ENCODE measurements at places on chromosomes 1 and 21.

- DNase-seq: peak; percentile 85
These were observed 78.4 kb downstream of the SMYD3 start for GRCh38 chr1:246428542-246429308.

- no peak for DNase-seq
These were observed 265.2 kb upstream of the TMEM51 start for GRCh38 chr1:14888374-14888773.

DNA sequence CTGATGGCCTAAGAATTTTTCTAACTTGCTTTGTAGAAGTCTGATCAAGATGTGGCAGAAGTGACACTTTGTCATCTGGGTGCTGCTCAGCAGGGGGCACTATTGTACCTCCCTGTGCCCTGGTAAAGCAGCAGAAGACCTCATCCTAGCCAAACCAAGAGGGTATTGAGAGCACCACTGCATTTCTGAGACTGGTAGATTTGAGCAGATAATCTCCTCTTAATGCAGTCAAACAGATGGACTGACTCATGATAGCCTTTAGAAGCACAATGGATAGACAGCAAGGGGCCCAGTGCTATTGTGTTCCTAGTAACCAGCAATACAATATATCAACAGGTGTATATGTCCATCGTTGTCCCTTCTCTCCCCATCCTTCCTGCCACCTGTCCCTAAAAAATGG, 5.7 kb downstream of the TPM3 start:
- peak; percentile 63 for DNase-seq

DNA sequence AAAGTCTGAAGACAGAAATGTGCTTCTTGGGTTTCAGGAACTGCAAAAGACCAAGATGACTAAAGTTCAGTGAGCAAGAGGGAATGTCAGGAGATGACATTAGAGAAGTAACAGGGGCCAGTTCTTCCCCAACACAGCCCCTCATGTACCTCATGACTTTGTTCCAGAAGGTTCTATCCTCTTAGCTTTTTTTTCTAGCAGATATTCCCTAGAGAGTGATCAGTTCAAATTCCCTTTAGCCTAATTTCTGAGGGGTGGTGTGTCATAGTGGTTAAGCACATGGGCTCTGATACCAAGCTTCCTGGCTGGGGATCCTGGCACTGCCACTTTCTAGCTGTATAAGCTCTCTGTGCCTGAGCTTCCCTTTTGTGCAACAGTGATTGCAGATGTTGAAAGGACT, 108.0 kb downstream of the LBR start:
- DNase-seq: no peak

GRCh38 chr1:227892489-227893299, 55.0 kb downstream of the WNT9A start:
- no peak for DNase-seq

- no peak for DNase-seq
These were observed 159.9 kb upstream of the JUN start for GRCh38 chr1:58943776-58944175.

- DNase-seq: no peak
These were observed 27.3 kb upstream of the A3GALT2 start for GRCh38 chr1:33348194-33348593.

DNA sequence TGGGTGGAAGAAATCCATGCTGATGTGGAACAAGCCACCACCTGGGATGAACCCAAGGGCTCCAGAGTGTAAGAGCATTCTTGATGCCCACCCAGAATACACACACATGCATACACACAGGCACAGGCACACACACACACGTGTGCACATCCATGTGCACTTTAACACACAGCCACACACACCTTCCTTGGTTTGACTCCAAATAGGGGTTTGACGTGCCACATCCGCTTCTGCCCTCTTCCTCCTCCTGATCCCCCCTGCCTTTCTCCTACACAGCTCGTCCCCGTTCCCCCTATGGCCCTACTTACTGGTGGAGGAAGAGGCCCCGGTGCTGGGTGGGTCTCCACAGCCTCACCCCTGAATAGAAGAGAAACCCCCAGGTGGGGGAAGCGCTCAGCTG, 16.0 kb downstream of the SPATA21 start:
- peak; percentile 23 for DNase-seq

GRCh38 chr1:235918465-235918864, 51.8 kb upstream of the LYST start:
- DNase-seq: no peak

GRCh38 chr1:185789501-185790193, 55.5 kb downstream of the HMCN1 start:
- DNase-seq: no peak

DNA sequence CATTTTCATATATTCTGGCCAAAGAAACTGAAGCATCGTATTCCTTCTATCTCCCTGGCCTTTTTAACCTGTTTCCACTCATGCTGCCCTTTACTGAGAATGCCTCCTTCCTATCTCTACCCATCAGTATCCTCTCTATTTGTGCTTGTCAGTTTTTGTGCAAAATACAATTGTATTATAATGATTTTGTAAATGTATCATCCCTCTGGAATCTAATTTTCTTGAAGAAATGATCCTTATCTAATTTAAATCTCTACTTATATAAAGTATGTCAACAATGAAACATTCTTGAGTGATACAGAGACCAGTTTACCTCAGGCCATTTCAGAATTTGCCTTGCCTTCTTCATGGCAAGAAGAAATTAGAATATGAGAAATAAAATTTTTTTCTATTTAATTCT, 59.0 kb upstream of the TEKT2 start:
- DNase-seq: no peak

DNA sequence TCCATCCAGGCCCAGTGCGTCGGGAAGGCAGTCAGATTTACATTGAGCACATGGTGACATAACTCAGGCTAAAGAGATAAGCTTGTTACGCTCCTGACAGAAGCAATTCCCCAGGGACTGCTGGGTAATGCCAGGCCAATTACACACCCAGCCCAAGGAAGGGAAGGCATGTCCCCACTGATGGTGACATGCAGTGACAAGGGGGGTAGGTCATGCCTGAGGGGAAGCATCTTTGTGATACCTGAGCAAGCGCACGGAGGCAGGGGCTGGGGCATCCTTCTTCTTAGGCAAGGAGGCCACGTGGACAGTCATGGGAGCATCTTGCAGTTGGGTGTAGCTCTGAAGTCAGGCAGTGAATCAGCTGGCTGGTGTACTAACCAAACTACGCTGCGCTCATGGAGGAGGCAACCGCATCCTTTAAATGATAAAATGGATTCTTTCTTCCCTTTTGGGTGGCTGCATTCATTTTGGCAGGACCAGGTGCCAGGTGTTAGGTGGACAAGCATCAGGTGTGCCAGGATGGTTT, 39.6 kb upstream of the GRIK3 start:
- DNase-seq: no peak

DNA sequence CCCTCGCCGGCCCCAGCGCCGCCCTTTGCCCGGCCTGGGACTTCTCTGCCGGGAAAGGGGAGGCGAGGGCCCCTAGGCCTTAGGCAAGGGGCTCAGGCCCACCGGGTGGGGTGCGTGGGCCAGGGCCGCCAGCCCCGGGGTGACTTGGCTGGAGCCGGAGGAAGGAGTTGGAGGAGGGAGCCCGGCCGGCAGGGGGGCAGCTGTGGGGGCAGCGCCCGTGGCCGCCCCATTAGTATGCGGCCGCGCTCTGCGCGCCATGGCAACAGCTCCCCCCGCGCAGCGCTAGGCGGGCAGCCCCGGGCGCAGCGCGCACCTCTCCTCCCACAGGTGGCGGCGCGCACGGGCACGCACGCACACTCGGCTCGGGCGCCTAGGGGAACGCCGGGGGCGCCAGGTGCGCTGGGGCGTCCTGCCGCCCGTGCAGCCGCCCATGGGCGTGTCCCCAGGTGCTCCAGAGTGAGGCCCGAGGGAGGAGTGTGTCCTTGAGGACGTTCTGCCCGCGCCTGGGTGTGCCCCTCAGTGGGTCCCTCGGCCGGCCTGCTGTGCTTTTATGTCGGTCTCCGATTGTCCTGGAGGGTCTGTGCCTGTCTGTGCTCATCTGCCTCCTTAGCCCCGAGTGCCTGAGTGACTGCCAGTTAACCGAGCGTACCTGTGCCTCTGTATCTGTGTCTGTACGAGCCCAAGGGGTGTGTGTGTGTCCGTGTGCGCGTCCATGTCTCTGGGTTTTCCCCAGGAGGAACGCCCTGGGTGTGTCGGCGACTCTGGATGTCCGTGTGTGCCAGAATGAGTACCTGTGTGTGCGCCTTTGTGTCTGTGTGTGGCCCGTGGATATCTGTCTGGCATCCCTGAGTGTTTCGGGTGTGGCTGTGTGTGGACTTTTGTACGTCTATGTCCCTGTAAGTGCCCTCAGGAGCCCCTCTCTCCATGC, 38.2 kb upstream of the WASF2 start:
- no peak for DNase-seq

DNA sequence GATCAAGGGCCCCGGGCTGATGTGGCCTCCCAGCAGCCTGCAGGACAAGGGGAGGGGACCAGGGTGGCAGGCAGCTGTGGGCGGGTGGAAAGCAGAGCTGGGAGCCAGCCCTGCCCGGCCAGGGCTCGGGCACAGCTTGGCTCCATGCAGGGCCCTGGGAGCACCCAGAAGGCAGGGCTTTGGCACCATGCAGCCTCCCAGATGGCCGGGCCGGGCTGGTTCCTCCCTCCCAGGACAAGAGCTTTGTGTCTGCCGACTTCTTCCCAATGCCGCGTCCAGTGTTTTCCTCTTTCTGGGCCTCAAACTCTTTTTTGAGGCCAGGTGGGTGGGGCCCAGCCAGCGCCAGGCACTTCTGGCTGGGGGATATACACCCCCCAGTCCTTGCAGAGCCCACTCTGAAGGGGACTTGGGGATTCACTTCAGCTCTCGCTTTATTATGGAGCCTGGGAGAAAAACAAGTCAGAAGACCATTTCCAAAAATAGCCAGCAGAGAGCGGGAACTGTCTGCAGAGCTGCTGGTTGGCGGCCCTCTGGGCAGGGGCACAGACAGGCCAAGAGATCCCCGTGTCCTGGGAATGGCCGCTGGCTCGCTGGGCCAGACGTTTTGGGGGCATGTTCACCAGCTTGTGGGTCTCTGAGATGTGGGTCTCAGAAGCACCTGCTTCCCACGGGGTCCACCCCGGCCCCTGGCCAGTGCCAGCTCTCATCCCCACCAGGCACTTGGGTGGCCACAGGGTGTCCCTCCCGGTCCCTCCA, 103.8 kb upstream of the ARHGEF16 start:
- DNase-seq: no peak

DNA sequence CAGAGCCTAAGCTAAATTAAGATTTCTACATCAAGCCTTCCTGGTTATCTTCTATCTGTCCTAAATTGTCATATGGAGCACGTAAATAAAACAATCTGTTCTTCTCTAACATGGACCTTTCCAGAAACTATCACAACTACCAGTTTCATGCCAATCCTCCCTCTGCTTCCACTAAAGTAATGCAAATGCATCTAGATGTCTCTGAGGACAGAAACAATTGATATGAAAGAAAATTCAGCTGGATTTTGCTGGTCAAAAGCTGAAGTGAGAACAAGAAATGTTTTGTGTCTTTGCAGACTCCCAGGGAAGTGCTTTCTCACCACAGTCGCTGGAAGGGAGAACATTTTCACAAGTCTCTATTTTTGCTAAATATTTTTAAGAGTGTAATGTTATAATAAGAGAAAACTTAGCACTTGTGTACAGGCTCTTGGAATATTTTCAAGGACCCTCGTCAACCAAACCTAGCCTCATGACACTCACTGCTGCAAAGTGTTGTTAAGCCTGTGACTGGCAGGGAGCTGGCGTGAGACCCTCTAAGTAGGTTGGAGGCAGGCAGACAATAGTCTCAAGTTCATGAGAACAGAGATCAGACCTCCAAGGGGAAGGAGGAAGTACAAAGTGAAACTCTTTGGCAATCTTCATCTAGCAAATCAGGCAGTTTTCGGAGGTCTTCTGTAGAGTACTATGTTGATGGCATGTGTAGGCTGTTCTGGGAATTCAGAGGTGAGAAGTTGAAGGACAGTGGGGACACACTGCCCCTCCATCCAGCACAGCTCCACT, 38.8 kb downstream of the DNASE2B start:
- DNase-seq: no peak

GRCh38 chr1:92425617-92426016, 61.1 kb downstream of the GFI1 start:
- no peak for DNase-seq

DNA sequence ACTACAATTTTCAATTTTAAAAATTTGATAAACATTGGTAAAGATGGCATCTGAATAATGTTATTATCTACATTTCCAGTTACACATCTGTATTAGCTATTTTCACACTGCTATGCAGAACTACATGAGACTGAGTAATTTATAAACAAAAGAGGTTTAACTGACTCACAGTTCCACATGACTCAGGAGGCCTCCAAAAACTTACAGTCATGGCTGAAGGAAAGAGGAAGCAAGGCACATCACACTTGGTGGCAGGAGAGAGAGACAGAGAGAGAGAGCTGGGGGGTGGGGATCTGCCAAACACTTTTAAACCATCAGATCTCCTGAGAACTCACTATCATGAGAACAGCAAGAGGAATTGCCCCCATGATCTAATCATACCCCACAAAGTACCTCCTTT, 850.0 kb downstream of the LTN1 start:
- no peak for DNase-seq

- no peak for DNase-seq
These were observed 238.4 kb downstream of the DYRK1A start for GRCh38 chr21:37605006-37605405.

DNA sequence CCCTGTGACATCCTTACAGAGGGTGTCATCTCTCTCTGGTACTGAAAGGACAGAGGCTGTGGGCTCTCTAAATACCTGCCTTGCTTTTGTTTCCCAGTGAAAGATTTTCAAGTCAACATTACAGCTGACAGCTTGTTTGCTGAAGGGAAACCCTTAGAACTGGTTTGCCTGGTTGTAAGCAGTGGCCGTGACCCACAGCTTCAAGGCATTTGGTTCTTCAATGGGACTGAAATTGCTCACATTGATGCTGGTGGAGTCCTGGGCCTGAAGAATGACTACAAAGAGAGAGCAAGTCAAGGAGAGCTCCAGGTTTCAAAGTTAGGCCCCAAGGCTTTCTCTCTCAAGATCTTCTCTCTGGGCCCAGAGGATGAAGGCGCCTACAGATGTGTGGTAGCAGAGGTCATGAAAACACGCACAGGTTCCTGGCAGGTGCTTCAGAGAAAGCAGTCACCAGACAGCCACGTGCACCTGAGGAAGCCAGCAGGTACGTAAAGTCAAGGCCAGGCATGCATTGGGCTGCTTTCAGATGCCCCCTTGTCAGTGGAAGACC, 11.8 kb downstream of the CD101 start:
- DNase-seq: no peak

- DNase-seq: no peak
These were observed 158.5 kb downstream of the TSEN15 start for GRCh38 chr1:184210031-184210430.

DNA sequence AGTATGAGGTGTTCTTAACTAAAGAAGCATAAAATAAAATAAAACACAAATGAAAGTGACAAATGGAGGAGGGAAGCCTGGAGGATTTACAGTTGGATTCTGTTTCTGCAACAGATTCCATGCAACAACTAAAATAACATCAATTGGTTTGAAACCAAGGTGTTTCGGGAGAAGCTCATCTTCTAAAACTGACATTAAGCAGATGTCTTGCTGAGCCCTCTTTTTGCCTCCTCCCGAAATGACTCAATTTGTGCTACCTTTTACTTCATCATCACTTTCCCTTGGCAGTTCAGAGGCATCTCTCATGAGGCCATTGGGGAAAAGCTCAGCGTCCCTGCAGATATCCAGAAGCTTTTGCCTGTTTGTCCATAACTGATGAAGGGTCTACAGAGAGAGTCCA, 121.6 kb upstream of the ADAR start:
- DNase-seq: no peak

GRCh38 chr1:2050793-2051682, 827 bp downstream of the PRKCZ start:
- no peak for DNase-seq

- DNase-seq: no peak
These were observed 62.7 kb upstream of the RUNX3 start for GRCh38 chr1:24992761-24993211.

All from DND-41 (cell line).